ENCODE measurements at places on chromosomes 3 and 15.

DNA sequence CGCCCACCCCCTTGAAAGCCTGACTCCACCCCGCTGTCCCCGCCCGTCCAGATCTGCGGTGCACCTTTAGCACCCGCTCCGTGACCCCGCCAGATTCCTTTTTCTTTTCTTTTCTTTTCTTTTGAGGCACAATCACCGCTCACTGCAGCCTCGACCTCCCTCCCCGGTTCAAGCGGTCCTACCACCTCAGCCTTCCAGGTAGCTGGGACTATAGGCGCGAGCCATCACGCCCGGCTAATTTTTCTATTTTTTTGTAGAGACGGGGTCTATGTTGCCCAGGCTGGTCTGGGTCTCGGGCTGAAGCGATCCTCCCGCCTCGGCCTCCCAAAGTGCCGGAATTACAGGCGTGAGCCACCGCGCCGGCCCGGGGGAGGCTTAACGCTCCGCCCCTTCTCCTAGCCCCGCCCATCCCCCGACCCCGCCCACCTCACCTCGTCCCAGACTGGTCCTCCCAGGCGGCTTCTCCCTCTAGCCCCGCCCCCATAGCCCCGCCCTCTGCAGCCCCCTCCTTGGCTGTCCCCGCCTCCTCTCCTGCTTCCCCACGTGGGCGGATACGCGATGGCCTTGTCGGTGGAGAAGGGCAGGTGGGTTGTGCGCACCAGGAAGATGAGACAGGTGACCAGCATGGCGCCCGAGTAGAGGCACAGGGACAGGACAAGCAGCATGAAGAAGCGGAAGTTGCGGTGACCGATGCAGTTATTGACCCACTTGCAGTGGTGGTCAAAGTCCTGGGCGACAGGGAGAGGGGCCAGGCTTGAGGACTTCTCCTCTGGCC, 3.2 kb downstream of the ZDHHC19 start:
- no peak for DNase-seq

DNA sequence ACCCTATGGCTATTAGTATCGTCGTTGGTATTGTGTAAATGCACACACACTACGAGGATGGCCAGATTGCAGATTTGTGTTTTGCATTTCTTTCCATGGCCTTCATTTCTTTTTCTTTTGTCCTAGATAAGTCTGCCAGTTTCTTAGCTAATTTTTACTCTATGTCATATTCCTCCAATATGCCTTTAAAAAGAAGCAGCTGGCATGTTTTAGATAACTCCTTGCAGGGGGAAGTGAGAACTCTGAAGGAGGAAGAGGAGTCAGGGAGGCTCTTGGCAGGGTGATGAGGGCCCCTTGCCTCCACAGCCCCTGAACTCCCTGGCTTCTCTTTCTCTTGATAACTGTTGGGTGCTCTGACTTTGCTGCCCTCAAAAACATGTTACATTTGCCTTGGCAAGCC, 244.0 kb downstream of the GABRG3 start:
- no peak for DNase-seq

- DNase-seq, result no peak
Measured at GRCh38 chr15:28903555-28903954, 17.8 kb downstream of the APBA2 start.

- DNase-seq, result no peak
Measured at GRCh38 chr15:42465520-42466259, 25.3 kb downstream of the ZNF106 start.

GRCh38 chr3:143525408-143525807, 322.9 kb downstream of the SLC9A9 start:
- no peak for DNase-seq

DNA sequence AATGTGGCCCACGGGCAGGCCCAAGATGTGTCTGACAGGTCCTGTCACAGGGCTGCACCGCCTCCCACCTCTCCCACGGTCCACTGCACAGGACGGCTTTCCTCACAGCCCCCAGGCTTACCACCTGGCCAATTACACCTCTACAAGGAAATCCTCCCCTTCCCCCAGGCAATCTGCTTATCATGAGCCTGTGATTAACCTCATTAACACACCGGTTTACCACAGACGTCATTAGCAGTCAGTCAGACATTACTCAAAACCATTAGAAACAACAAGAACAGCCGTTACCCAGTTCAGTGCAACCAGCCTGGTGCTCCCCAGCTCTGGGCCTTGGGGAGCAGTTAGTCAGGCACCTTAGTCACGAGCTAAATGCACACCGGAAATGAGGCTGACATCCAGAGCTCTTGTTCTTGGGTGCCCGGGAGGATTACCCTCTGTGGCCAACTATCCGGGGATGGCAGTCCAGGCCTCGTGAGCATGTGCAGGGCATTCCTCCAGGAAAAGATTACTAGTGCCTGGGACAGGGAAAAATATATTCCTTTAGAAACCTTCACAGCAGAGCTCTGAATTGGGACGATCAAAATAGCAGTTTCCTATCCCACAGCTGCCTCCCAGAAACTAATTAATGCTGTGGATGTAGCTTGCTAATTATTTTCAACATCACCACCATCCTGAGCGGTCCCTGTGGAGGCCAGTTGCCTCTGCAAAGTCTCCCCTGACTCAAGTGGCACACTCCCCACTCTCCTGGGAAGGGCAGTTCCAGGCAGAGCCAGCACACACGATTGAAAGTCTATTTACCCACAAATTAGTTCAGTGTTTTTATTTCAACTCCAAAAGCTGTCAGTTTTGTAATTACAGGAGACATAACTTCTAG, 117.4 kb upstream of the ZBED2 start:
- DNase-seq, result no peak

- DNase-seq, result no peak
Measured at GRCh38 chr3:179045719-179046402, 25.7 kb downstream of the ZMAT3 start.

GRCh38 chr3:100402256-100402655, 917 bp downstream of the LNP1 start:
- no peak for DNase-seq

DNA sequence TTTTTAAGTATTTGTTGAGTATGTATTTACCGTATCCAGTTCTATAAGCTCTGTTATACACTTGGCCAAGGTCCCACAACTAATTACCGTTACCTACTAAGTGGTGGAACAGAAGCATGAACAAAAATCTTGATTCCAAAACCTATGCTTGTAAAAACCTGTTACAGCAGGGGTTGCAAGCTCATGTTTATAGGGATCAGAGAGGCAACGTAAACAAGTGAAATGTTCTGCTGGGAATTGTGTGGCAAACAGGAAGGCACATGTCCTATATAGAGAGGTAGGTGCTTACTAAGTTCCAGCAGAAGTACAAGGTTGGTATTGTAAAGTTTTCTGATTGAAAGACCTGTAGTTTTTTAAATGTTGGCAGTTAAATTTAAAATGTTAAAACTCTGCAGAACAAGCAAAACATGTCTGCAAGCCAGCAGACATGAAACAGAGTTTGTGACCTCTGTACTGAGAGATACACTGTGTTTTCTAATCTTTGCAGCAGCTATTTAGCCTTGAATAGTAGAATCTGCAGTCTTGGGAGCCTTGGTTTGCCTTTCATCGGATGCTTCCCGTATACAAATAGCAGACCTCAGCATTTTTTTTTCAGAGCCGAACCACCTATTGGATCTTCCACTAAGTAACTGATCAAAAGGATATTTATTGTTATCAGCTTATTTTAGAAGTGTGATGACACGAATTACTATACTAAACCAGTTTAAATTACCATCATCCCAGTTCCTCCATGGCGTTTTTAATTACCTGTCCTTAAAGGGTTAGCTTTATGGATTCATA, 11.4 kb downstream of the IREB2 start:
- no peak for DNase-seq

DNA sequence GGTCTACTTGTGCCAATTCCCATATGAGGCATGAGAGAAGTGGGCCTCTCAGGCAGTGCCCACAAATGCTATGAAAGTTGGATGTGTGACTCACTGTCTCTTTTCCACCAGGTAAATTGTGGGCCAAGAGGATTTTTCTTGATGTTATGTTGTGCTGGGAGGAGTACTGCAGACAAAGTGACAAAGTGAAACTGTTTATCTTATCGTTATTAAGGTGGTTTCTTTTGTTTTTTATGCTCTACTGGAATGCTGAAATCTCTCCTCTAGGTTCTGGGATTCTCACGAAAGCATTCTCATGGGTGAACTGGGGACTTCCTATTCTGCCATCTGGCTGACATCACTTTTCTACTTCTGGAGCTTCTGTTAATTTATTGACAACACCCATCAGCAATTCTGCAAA, 919.6 kb upstream of the EPHA6 start:
- no peak for DNase-seq

GRCh38 chr15:93983526-93983925, 247.8 kb upstream of the MCTP2 start:
- DNase-seq, result no peak
